ENCODE measurements at places on chromosomes 3 and 15.

DNA sequence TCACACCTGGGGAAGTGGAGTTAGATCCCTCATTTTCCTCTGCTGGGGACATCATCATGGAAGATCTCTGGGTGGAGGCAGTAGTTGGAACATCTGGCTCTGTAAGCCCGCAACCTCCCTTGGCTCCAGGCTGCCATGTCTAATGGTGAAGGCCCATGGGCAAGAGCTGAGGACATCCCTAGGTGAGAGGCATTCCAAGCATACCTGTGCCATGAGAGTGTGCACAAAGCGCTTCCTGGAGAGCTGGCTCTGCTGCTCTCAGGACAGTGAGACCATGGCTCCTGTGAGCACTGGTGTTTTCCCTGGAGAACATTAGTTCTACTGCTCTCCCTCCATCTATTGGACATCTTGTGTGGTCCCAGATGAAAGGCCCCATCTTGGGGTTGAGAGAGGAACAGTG lies 7.7 kb downstream of the MAPKAPK3 start:
- no peak for DNase-seq

DNA sequence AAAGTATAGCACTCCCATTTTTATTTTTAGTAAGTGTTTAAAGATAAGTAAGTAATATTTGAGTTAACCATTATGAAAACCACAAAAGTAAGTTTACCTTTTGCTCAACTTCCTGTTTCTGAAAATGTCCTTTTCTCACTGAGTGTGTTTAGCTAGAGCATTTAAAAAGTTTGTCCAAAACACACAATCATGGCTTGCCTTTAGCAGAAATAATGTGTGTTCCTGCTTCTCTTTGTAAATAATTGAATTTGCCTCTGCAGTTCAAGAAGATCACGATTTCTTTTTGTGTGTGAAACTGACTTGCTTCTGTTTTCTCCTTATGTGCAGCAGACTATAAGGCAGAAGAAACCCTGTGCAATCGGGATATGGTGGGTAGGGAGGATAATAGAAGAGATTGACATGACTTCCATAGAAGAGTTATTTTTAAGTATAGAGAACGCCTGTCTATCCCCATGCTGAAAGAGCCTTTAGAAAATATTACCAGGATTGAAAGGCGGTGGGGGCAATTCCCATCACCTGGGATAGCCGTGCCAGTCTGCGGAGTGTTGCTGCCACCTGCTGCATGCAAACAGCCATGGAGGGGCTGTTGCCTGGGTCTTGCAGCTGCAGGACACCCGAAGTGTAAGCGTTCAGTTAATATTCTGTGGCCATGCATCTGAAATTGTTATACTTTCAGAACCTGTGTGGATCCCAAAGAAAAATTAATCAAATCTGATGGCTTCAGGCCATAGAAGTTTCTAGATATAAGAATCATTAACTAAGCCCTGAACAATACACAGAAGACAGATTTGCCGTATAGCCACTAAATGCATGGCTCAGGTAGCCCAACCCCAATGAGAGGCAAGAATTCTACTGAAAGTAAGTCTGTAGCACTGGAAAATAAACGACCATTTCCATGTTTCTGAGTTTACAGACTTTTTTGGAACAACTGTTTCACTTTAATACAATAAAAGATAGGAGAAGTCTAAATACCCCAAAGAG lies 2.4 kb upstream of the CD96 start:
- DNase-seq = no peak

DNA sequence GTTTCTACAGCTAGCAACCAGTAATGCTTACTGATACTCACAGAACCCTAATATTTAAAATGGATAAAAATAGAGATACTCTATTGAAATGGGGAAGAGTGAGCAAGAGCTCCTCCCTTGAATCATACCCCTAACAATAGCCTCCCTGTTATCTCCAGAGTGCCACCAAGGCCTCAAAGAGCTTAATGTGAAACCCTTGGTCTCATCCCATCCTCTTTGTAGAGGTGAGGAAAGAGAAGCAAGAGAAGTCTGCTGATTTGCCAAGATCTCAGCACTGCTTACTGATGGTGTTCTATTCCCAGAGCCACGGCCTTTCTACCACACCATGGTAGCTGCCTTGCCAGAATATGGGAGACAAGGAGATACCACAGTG lies 463.4 kb upstream of the PROK2 start:
- DNase-seq = no peak

DNA sequence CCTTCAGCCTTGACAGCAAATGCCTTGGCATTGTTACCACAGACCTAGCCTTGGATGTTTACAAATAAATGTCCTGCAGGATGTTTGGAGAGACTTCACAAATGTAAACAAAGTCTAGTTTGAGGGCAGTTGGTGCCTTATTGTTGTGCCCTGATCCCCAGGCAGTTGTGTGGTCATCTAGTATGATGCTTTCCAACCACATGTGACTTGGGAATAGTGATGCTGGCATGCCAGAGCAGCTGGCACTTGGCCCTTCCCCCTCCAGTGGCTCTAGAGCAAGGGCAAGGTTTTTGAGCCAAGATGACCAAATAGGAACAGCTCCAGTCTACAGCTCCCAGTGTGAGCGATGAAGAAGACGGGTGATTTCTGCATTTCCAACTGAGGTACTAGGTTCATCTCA lies 258.2 kb downstream of the ADAMTS17 start:
- DNase-seq = no peak

DNA sequence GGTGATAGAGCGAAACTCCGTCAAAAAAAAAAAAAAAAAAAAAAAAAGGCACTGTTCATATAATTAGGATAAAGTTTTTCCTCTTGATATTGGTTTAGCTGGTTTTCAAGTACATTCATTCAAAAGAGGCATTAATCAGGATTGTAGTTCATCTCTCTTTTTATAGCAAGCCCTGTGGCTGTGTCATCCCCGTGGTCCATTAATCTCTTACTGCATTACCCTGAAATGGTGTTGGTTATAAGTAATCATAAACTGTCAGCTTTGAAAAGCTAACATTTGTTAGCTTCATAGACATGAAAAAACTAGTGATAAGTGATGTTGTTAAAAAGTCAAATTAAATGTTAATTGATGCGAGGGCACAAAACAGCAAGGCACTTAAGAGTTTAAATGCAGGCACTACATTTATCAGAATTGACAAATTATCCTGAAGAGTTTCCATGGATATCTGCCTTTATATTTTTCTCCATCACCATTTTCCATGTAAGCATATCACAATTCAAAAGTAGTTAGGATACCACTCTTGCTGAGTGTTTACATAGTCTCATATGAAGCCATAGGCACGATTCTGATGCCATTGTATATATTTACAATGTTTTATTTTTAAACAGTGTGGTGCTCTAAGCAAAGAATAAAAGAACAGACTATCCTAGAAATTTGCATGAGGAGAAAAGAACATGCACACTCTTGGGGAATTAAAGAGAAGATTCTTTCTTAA lies 193.1 kb downstream of the OTOL1 start:
- DNase-seq = no peak

DNA sequence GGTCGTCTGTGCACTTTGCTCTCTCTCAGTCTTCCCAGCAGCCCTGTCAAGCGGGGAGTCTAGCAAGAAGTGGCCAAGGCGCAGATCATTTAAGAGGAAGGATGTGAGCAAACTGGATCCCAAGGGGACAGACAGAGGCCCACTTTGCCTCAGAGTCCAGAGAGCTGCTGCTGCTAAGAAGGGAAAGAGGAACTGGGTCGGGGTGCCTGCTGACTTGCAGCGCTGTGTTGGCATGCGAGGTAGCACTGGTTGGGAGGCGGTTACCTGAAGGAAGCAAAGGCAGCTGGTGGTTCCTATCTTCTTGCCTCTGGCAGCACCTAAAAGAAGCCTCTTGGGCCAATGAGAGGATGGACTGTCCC lies 28.1 kb downstream of the SMAD3 start:
- DNase-seq = peak; percentile 20

GRCh38 chr3:169668072-169668956 lies 4.8 kb upstream of the MECOM start:
- DNase-seq = no peak

- DNase-seq = no peak
Observed at GRCh38 chr3:155065537-155065936, 14.6 kb upstream of the MME start.
